ENCODE measurements at places on chromosomes 11 and 22.

DNA sequence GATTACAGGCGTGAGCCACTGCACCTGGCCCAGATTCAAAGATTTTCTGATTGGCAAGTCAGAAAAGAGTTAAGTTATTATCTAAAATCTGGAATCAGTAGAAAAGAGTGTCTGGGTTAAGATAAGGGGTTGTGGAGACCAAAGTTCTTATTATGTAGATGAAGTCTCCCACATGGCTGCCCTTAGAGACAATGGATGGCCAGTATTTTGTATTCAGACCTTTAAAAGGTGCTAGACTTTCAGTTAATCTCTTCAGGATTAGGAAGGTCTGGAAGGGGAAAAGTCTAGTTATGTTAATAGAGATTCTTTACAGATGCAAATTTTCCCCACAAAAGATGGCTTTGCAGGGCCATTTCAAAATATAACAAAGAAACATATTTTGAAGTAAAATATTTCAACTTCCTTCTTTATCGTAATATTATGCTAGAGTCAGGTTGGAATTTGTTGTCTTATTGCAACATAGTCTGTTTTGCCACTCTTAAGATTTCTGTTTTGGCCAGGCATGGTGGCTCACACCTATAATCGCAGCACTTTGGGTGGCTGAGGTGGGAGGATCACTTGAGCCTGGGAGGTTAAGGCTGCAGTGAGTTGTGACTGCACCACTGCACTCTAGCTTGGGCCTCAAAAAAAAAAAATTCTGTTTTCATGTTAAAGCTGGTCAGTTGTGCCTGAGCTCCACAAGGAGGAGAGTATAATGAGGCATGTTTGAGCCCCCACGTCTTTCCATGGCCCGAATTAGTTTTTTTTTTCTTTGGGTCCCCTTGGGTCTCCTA lies 14.0 kb downstream of the GRAMD1B start:
- no peak for DNase-seq

- no peak for DNase-seq
These were observed 255.5 kb downstream of the TENM4 start for GRCh38 chr11:79185351-79185750.

DNA sequence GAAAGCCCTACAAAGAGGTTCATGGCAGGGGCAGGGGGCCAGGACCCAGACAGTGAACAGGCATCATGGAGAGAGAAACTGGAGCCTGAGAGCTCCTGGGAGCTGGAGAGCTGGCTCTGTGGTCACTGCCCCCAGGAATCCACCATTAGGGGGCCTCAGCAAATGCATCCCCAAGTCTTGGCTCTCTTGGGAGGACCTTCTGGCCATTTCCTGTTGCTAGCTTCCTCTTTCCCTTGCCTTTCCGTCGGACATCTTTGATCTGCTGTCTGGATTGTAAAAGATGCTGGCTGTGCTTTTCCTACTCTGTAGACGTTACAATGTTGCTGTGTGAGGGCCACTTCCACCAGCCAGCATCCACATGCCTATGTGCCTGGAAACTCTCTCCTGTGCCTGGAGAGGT lies 7.1 kb upstream of the CRYBB2 start:
- no peak for DNase-seq

- DNase-seq: no peak
These were observed 80.5 kb downstream of the GRAMD1B start for GRCh38 chr11:123510579-123510905.

DNA sequence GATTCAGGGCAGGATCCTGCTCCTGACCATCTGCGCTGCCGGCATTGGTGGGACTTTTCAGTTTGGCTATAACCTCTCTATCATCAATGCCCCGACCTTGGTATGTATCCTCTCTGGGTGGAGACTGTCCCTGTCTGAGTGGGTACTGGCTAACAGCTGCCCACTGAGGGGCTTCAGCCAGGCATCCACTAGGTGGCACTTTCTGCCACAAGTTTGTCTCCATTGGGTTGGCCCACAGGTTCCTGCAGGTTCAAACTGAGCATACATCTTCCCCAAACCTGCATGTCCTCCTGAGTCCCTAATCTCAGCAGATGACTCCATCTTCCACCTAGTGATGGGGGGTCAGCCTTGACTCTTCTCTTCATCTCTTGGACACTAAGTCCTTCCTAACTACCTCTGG lies 4.4 kb downstream of the SLC2A11 start:
- peak; percentile 26 for DNase-seq

- DNase-seq: no peak
These were observed 416.3 kb downstream of the BUD13 start for GRCh38 chr11:116356451-116356850.

GRCh38 chr11:74870485-74870884 lies 78.4 kb downstream of the XRRA1 start:
- no peak for DNase-seq

GRCh38 chr11:36744375-36745168 lies 146.5 kb upstream of the RAG2 start:
- DNase-seq: no peak

DNA sequence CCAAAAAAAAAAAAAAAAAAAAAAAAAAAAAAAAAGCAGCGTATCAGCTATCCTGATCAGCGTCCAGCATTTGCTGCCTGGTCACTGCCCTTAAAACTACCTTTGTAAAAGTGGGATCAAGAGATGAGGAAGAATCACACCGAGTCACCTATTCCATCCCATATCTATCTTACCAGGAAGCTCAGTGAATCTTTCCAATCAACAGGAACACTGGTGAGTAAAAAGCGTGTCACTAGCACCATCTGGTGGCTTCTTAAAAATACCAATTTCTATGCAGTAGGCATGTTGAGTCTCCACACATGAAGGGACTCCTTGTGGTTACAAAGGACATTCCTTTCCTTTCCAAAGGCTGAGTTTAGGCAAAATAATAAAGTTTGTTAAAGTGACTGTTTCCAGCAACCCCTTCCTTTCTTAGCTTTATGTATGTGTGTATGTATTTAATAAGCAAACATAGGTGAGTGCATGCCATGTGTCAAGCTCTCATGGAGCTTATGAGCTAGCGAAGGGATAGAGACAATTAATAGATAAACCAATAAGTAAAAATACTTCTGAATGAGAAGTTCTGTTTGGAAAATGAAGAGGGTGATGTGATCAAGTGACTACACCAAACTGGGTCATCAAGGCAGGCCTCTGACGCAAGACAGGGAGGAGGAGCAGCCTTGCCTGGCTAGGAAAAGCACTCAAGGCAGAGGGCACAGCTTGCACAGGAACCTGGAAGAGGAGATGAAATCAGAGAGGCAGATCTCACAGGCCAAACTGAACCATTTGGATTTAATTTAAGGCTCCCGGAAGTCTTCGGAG lies 13.9 kb upstream of the TP53AIP1 start:
- no peak for DNase-seq
